ENCODE measurements at places on chromosomes 6 and 20.
A peak's percentile ranks its signal among the peaks of the same experiment; 100 is the strongest.

GRCh38 chr20:56409956-56410355 is 2.1 kb upstream of the CASS4 start:
- DNase-seq, result no peak

GRCh38 chr20:8667306-8667705 is 401.6 kb upstream of the PLCB4 start:
- no peak for DNase-seq

DNA sequence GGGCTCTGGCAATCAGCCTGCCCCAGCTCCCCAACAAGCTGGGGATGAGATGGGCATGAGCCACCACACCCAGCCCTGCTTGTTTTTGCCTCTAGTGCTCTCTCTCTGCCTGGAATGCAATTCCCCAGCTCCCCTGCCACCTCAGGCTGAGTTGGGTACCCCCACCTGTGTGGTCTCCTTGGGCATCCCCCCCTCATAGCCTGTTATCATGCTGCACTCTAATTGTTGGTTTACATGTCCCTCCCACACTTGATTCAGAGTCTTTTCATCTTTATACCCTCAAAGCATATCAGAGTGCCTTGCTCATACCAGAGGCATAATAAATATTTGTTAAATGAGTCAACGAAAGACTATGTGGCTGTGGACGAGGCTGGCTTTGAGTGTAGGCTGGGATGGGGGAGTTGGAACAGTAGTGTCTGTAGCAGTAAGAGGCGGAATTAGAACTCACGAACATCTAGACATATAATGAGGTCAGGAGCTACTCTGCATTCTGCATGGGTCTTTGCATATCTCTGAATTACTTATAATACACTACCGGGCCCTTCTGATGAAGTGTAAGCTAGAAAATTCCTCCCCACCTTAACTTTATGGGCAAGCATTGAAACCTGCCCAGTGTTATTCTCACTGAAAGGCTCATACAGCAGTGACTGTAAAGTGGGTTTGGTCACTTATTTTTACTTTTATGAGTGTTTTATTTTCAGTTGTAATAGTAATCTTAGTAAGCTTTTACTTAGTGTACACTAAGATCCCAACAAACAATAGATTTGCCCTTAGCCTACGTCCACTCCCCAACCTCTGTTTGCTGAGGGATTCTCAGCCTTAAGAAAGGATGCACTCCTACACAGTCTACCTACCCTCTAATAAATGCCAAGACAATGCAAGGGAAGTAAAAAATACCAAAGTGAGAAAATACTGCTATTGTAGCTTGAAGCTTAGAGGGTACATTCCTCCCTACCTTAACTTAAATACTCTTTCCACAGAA is 58.7 kb downstream of the EDN1 start:
- no peak for DNase-seq

DNA sequence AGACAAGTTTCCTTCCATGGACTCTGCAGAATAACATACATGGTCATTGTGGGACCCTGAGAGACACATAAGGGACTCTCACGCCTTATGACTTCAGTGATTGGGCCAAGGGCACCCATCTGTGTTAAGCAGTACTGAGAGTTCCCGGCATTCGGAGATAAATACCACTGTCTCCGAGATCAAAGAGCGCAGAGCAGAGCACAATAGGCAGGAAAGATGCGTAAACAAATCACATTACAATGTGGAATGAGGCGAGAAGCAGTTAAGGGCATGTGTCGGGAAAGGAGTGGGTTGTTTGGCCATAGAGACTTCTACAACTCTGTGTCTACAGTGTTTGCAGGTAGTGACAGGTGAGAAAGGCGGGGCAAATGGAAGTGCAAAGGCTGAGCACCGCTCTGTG is 57.6 kb downstream of the NRSN1 start:
- DNase-seq, result no peak

DNA sequence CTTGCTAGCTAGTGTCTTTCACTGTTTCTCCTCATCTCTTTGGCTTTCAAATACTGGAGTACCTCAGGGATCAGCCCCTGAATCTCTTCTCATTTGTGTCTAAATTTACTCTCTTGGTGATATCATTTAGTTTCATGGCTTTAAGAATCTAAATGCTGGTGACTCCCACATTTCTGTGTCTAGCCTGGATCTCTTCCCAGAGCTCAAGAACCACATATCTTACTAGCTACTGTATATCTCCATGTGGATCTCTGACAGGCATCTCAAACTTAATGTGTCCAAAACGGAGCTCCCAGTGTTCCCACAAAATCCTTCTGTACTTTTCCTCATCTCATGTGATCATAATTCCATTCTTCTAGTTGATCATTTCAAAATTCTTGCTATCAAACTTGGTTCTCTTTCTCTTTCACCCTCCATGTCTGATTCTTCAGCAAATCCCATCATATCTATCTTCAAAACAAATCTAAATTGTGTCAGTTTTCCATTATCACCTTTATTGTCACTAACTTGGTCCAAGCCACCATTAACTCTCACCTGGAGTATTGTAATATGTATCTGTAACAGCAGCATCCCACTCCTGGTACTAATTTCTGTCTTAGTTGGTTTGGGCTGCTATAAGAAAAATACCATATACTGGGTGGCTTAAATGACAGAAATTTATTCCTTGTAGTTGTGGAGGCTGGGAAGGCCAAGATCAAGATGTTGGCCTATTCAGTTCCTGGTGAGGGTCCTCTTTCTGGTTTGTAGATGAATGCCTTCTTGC is 45.9 kb downstream of the CCDC170 start:
- no peak for DNase-seq

DNA sequence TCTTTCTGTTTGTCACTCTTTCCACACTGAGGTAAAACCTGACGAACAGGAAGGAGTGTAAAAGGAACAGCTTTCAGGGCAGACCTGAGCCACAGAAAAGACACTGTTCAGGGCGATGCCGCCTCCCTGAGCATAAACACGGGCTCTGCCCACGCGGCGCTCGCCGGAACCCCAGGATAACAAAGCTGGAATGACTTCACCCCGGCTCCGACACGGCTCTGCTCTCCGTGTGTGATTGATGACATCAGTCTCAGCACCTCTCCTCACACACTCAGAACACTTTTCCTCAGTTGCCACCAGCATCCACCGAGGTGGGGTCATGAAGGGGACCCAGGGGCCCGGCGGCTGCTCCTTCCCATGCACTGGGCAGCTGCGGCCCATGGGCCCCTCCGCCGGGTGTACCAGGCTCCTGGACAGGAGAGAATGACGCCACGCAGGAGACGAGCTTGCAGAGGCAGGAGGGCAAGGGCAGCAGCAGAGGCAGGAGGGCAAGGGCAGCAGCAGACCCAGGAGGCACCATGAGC is 43.6 kb downstream of the DLL1 start:
- DNase-seq, result no peak

DNA sequence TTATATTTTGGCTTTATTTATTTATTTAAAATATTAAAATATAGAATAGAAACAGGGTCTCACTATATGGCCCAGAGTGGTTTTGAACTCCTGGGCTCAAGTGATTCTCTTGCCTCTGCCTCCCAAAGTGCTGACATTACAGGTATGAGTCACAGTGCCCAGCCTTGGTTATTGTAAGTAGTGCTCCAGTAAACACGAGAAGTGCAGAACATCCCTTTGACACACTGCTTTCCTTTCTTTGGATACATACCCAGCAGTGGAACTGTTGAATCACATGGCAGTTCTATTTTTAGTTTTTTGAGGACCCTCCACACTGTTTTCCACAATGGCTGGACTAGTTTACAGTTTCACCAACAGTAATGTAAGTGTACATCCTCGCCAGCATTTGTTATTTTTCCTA is 203.9 kb downstream of the PHF3 start:
- DNase-seq, result no peak

DNA sequence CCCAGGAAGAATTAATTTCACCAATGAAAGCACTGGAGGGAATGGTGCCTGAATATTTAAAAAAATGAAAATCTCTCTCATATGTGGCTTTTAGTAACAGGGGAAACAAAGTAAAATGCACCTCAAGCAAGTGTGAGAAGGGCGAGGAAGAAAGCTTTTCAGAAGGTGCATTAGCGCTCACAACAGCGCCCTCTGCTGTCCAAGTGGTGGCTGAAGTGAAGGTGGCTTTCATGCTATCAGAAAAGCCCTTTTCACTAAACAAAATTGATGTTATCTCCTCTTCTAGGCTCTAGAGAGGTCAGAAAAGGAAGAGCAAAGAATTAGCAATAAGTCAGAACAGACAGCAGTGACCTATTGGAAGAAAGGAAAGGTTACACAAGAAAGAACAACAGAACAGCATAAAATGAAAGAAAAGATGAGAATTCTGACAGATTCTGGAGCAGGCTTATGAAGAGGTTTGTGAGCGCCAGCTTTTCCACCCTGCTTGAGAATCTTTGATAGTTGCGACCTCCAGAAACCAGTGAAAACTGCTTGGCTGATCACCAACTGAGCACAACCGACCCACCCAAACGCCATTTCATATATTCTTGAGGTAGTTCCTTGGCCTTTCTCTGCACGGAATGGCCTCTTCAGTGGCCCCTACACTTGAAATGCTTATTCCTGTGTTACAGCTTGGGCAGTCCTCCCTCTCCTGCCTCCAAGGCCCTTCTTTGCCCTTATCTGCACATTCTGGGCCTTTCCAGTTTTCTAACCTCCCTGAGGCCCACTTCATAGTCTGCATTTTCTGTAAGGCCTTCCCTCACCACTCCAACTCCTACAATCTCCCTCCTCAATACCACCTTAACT is 45.3 kb downstream of the SMLR1 start:
- DNase-seq, result peak; percentile 33
